Stimulated activated CD4-positive, alpha-beta T cell treated with anti-CD3 and anti-CD28 coated beads, Interleukin-1b, Interleukin-23, amount 100 ng/mL, for 1 hour (primary cell): ENCODE measurements at places on chromosomes 1 and 21.

DNA sequence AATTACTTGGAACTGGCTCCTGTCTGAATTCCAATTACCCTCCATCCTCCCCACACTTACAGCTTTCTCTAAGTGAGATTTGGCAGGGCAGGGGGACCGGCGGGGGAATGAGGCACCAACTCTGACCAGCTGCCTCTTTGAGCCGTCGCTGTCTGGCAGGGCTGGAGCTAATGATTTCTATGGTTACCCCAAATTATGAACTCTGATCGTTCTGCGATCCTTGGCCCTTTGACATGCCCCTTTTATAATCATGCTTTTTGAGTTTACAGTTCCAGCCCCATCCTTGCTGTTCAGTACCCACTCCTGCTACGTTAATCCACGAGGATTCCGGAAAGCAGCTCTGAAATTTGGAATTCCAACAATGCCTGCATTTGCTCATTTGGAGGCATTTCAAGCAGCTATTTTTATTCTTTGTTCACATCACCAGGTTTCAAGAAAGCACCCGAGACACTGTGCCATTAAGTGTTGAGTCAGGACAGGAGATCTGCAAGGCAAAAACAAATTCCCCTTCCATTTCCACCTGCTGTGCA is 54.6 kb upstream of the LBR start:
- DNase-seq = no peak

GRCh38 chr21:26275801-26276200 is 105.2 kb upstream of the APP start:
- no peak for DNase-seq

GRCh38 chr1:219573158-219573557 is 39.7 kb downstream of the ZC3H11B start:
- no peak for DNase-seq

DNA sequence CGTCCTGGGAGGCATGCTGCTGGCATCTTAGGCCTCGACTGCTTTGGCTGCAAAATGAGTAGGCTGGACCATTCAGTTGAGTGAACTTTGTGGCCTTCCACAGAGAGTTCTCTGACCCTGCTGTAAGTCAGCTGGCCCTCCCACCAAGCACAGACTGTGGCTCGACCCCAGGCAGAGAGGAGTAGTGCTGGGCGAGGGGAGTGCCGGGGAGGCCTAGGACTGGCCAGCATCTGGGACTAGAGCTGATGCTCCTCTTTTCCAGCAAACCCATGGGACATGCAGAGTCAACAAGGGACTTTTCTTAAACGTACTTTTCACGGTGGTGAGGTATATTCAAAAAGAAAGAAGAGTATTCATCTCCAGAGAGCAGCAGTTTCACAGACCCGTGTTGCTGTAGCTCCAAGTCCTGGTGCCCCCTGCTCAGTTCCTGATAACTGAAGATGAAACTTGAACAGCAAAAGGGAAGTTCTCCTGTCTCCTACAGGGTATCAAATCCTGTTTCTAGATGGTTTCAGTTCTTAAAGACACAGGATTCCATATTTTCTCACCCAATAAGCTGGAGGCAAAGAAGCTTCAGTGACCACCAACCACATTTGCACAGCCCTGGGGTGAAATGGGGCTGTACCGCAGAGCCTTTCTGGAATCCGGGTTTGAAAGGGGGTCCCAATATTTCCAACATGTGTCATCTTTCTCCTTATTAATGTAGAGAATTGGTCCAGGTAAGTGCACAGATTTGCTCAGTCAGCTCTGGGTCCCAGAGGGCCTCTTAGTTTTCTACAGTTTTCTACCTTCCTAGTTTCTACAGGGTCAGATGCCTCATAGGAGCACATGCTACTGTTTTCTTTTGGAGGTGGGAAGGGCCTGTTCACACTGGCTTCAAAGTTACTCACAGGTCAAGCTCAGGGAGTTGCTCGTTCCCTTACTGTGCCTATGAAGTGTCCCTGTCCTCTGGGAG is 20.9 kb downstream of the BATF3 start:
- no peak for DNase-seq

DNA sequence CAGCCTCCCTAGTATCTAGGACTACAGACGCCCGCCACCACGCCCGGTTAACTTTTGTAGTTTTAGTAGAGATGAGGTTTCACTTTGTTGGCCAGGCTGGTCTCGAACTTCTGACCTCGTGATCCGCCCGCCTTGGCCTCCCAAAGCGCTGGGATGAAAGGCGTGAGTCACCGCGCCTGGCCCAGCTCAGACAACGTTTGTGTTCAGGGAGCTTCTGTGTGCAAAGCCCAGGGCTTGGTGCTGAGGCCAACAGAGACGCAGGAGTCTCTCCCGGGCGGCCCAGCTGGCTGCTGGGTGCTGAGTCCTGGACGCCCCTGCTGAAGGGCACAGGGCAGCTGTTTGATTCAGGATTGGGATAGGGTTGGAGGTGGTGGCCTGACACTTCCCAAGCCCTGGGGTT is 3.0 kb downstream of the PRKCZ start:
- DNase-seq = no peak

- no peak for DNase-seq
Measured at GRCh38 chr21:42105476-42106315, 34.6 kb downstream of the UMODL1 start.

DNA sequence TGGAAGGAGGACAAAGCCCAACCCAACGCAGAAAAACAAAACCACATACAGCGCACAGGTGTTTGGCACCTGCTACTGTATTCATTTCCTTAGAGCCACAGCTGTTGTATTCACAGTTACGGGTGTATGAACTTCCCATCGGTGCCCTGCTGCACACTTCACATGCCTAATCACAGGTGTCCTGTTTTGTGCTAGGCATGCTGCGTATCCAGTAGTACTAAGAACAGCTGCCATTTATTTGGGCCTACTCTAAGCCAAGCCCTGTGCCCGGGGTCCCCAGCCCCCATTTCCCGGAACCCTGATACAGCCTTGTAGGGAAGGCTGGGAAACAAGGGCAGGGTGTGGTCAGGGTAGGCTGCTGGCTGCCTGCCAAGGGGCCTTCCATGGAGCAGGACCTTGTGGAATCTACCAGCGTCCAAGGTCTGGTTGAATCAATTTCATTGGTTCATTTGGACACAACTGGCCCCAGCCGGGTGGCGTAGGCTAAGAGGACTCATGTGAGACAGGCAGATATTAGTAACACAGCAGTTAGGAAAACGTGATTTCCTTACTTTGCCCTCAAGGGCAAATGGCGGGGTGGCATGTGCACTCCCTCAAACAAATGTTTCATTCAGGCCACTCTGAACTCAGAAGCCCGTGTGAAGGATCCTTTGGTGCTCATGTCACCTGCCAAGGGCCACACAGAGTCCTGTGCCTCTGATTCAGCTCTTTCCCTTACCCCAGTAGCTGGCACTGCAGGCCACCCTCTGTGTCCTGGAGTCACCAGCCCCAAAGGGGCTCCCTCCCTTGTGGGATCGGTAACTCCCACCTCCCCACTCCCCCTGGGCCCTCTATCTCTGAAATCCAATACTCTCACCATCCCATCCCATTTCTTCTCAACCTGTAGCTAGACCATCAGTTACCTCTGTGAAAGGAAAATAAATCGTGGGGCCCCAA is 986 bp upstream of the RNF186 start:
- DNase-seq = no peak

DNA sequence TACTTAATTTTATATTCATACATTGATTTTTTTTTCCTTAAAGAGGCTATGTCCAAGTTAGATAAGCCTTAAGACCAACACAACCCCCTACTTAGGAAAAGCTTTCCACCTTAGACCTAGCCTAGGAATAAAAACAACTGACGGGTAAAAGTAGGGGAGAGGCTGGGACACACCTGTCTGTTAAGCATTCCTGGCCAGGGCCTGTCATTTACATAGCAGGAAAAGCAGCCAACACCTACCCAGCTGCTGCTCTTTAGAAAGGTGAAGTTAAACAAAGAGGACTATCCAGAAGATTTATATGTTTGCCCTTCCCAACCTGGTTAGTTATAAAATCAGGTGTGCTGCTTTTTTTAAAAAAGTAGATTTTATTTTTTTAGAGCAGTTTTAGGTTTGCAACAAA is 29.1 kb upstream of the SAMD13 start:
- DNase-seq = no peak

DNA sequence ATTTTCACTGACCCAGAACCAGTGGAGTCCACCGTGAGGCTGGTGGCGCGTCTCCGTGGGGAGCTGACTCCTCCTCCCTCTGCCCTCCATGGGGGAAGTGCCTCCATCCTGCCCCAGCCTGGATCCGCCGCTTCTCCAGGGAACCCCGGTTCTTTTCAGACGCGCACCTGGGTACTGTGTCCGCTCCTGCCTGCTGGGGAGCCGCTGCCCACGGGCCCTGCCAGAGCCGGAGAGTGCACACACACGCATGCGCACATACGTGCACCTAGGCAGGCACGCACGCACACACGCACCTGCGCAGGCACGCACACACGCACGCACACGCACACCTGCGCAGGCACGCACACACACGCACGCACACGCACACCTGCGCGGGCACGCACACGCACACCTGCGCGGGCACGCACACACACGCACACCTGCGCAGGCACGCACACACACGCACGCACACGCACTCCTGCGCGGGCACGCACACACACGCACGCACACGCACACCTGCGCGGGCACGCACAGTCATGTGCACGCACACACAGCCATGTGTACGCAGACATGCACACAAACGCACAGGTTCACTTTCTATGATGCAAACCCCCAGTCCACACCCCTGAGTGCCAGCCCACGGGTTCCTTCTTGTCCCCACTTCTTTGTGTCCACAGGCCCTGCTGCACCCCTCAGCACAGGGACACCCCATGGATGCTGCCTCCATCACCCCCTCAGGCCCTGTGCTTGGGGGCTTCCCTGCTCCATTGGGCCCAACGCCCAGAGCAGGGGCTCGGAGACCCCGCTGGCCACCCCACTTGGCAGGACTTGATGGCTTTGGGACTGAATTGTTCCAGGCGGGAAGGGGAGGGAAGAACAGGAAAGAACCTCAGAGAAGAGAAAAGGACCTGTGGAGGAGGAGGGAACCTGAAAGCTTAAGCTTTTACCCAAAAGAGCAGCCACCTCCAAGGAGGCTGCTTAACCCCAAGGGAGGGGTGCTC is 42.7 kb downstream of the MORN1 start:
- no peak for DNase-seq

DNA sequence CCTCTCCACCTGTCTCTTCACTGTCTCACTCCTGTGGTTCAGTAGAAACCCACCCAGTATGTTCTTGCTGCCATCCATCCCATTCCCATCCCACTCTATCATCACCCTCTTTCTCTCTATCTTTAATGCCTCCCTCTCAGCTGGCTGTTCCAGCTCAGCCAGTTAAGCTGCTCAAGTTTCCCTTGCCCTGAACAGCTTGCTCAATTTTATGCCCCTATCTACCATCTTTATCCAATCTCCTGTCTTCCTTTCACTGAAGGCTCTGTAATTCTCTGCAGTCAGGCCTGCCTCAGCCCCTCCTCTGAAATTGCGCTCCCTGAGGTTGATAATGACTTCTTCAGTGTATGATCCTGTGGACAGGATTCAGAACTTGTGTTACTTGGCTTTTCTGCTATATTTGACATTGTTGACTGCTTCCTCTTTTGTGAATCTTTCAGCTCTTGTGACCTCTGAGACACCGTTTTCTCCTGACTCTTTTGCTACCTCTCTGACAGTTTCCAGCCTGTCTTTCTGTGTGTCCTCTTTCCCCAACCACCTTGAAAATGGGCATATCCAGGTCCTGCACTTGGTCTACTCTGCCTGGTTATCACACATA is 13.9 kb upstream of the BCAR3 start:
- no peak for DNase-seq

- no peak for DNase-seq
Measured at GRCh38 chr1:33738536-33738935, 125.3 kb upstream of the HMGB4 start.

- DNase-seq = no peak
Measured at GRCh38 chr1:69157046-69157756, 410.5 kb upstream of the LRRC7 start.

DNA sequence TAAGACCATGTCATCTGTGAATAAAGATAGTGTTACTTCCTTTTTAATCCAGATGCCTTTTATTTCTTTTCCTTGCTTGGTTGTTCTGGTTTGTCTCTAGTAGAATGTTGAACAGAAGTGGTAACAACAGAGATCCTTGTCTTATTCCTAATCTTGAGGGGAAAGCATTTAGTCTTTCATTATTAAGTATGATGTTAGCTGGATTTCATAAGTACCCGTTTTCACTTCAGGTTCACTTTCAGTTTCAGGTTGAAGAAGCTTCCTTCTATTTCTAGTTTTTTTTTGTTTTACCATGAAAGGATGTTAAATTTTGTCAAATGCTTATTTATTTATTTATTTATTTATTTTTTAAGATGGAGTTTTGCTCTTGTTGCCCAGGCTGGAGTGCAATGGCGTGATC is 22.3 kb upstream of the AGPAT3 start:
- no peak for DNase-seq

GRCh38 chr1:116990612-116991151 is 10.9 kb upstream of the CD101 start:
- no peak for DNase-seq

GRCh38 chr1:230128569-230129285 is 61.7 kb downstream of the GALNT2 start:
- DNase-seq = no peak

- no peak for DNase-seq
Measured at GRCh38 chr1:222224156-222224555, 323.7 kb downstream of the HHIPL2 start.

- no peak for DNase-seq
Measured at GRCh38 chr21:14312871-14313270, 70.1 kb downstream of the HSPA13 start.

DNA sequence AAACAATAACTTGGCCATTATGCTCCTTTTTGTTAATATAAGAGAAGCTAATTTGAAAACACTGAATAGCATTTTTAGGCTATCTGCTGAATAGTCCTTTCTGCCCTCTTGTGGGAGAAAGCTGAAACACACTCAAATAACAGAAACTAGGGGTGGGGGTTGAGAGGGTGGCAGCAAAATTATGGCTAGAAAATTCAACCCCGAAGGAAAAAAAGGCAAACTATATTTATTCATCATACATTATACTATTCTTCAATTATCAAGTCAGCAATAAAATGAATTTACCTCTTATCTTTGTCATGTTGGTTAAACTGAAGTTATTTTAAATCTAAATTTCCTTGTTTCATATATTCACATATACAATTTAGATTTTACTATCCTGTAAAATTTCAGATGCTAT is 255.9 kb downstream of the FAF1 start:
- no peak for DNase-seq
